ENCODE measurements at places on chromosomes 5 and 9.
A peak's percentile ranks its signal among the peaks of the same experiment; 100 is the strongest.

- no peak for ATAC-seq
These were observed 348.7 kb downstream of the GLIS3 start for GRCh38 chr9:3951161-3951665.

- no peak for ATAC-seq
These were observed 59.5 kb downstream of the NUDT12 start for GRCh38 chr5:103503066-103503465.

GRCh38 chr5:79878721-79879336 lies 112.2 kb downstream of the MTX3 start:
- peak; percentile 60 for ATAC-seq

GRCh38 chr9:1231998-1232919 lies 182.1 kb downstream of the DMRT2 start:
- no peak for ATAC-seq

DNA sequence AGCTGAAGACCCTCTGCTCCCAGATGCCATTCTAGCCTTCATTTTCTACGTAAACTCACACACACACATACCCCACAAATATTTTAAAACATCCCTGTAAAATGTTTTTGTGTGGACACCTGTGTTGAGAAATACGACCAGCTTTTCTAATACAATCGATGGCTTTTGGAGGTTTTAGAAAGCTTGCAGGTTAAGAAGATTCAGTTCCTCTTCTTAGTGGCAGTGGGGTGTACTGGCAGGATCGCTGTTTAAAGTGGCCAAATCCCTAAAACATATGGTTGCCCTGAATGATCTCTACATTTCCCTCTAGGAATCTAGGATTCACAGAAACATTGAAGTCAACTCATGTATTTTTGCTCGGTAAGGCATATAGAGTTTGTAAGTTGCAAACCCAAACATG lies 236.3 kb downstream of the NSG2 start:
- ATAC-seq = no peak

Data from activated T-helper 17 cell treated with anti-CD3 and anti-CD28 coated beads, Interleukin-2, amount 50 U/mL, for 72 hours (primary cell).